Stimulated activated CD4-positive, alpha-beta T cell treated with anti-CD3 and anti-CD28 coated beads, Interleukin-15, amount 100 ng/mL, for 1 hour (primary cell): ENCODE measurements at places on chromosomes 1 and 21.

GRCh38 chr1:31568895-31569595 is 7.3 kb upstream of the TINAGL1 start:
- DNase-seq = no peak

GRCh38 chr1:58481962-58482361 is 64.6 kb downstream of the OMA1 start:
- DNase-seq = no peak

DNA sequence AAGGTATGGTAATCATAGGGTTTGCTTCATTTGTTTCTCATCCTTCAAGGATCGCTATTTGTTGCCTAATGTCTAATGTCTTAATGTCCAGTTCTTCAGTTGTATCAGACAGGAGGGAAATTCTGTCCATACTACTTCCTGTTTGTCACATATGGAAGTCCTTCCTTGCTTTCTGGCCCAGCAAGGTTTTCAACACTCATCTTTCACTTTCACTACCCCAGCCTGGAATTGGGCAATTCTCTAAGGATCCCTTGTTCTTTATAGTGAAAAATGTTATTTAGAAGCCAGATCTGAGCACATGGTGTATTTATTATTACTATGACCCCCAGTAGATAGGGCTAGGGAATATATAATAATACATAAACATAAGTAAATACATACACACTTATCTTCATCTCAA is 50.6 kb upstream of the SLC35A3 start:
- DNase-seq = no peak

DNA sequence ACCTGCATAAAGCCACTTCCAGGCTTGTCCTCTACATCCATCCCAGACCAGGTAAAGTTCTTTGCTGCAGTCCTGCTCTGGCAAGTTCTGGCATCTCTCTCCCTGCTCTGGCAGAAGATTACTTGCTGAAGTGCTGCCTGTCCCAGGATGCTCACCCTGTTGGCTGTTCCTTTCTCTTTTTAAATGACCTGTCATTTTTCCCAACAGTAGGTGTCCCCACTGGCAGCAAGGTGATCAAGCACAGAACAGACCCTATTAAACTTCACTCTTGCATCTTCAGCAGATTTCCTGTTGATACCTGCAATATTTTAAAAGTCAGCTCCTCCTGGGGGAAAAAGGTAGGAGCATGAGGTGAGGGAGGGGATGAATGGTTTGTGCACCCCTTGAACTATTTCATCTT is 332.6 kb downstream of the PBX1 start:
- DNase-seq = no peak

- DNase-seq = peak; percentile 62
These were observed 13.9 kb upstream of the CAMK1G start for GRCh38 chr1:209569455-209570207.

DNA sequence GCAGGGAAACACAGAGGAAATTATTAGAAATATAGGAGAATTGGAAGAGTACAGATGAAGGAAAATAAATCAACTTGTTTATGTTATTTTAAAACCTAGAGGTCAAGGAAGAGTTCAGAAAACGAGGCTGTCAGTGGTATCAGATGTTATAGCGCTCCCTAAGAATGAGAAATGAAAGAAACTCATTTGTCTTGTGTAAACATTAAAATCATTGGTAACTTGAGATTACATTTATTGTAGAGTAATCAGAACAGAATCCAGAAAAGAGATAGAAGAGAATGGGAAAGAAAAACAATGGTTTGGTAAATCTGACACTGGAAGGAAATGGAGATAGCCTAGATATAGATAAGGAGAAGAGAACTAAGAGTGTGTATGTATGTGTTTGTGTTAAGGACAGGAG is 106.4 kb downstream of the ATF6 start:
- DNase-seq = no peak

DNA sequence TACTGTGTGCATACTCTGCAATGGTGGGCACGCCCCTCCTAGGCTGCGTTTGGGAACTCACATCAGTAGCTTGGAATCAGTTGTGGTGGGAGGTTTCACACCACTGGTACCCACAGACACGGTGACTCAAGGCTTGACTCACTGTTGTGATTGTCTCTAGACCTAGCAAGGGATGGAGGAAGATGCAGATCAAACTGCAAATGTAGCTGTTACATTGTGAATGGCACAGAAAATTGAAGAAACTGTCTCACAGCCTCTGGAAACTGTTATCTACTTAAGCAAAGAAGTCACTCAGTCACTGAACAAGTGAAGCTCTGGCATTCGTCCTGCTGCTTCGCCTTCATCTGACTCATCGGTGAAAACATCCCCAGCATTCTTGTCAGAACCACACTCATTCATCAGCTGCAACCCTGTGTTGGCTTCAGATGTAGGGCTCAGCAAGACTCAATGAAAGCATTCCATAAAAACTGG is 59.5 kb downstream of the POFUT2 start:
- DNase-seq = peak; percentile 31

GRCh38 chr1:17004466-17005364 is 7.0 kb downstream of the ATP13A2 start:
- DNase-seq = no peak

- DNase-seq = no peak
These were observed 970.6 kb downstream of the NCAM2 start for GRCh38 chr21:21968810-21969209.

- no peak for DNase-seq
These were observed 4.6 kb upstream of the PLA2G2D start for GRCh38 chr1:20123722-20124455.

GRCh38 chr1:232635778-232636356 is 5.9 kb upstream of the SIPA1L2 start:
- no peak for DNase-seq
